ENCODE measurements at places on chromosomes 2 and 18. TPM values are rescaled to one million over a fixed set of nuclear protein-coding genes. Genes with fewer than 3 reads are reported as not detected.

Gene REG3A
- 120 TPM for polyA plus RNA-seq

Gene LRATD1
- 3.2 TPM for polyA plus RNA-seq

Gene IL1RN
- polyA plus RNA-seq, result 27.6 TPM

Gene CEBPZOS
- 52.5 TPM for polyA plus RNA-seq

Gene RAB6C
- polyA plus RNA-seq, result not detected

Gene CNTNAP5
- not detected for polyA plus RNA-seq

Gene FRZB
- 0.87 TPM for polyA plus RNA-seq

Gene GALNT3
- polyA plus RNA-seq, result 32.7 TPM

Gene PMAIP1
- 3.2 TPM for polyA plus RNA-seq

Data from stomach (tissue), 19 donors.